ENCODE measurements at places on chromosomes 16 and 17.
A peak's percentile ranks its signal among the peaks of the same experiment; 100 is the strongest.

DNA sequence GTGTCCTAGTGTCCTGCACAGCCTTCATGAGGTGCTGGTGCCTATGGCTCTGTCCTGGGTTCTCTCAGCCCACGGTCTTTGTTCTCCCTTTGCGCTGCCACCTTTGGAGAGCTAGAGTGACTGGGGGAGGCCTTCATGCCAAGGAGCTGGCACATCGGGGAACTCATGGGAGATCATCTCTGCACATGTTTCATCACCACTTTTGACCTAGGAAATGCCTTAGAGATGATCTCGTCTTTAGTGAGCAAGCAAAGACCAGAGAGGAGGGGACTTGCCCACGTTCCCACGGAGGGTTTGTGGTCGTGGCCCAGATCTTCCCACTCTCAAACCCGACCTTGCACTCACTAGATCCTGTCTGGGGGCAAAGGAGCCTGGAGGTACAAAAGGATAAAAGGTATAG is 23.5 kb downstream of the TBX4 start:
- peak; percentile 7 for DNase-seq

- no peak for DNase-seq
These were observed 22.8 kb downstream of the KSR1 start for GRCh38 chr17:27478901-27479538.

GRCh38 chr17:68792042-68792685 is 163.0 kb downstream of the ABCA8 start:
- no peak for DNase-seq

- DNase-seq, result no peak
These were observed 78.9 kb upstream of the LHX1 start for GRCh38 chr17:36858119-36859002.

- peak; percentile 72 for DNase-seq
These were observed at the start of gene MT1A for GRCh38 chr16:56637814-56638750. Gene MT1A, plus strand, starts transcription at chr16:56638666. Its CDS starts 73 bp downstream, at chr16:56638739.

DNA sequence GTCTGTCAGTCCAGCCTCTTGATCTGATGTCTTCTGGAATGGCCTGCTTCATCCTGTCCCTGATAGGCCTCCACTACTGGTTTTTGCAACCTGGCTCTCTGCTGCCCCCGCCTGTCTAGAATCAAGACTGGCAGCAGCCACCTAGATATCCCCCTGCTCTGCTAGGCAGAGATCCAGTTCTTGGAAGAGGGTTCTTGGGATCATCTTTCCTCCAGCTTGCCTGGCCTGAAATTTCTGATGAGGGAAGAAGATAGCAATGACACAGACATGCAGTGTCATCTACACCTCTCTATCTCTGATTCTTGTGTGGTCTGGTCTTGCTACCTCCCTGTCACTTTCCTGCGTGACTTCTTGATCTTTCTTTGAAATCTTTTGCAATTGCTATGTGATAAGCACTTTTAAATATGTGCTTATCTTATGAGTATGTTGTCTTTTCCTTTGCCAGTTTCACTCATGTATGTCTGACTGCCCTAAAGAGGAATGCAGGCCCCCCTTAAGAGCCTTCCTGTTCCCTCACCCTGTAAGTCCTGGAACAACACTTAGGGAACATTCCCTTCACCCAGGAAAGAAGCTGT is 20.3 kb upstream of the NFATC3 start:
- peak; percentile 71 for DNase-seq

GRCh38 chr16:85354686-85355514 is 242.6 kb upstream of the CIBAR2 start:
- DNase-seq, result peak; percentile 76

GRCh38 chr16:66366433-66367299 is at the start of gene CDH5:
Gene CDH5, plus strand, starts transcription at chr16:66366691. Its CDS starts 12,647 bp downstream, at chr16:66379338.
- peak; percentile 88 for DNase-seq

GRCh38 chr16:88069397-88070168 is 118.3 kb downstream of the BANP start:
- DNase-seq, result no peak

DNA sequence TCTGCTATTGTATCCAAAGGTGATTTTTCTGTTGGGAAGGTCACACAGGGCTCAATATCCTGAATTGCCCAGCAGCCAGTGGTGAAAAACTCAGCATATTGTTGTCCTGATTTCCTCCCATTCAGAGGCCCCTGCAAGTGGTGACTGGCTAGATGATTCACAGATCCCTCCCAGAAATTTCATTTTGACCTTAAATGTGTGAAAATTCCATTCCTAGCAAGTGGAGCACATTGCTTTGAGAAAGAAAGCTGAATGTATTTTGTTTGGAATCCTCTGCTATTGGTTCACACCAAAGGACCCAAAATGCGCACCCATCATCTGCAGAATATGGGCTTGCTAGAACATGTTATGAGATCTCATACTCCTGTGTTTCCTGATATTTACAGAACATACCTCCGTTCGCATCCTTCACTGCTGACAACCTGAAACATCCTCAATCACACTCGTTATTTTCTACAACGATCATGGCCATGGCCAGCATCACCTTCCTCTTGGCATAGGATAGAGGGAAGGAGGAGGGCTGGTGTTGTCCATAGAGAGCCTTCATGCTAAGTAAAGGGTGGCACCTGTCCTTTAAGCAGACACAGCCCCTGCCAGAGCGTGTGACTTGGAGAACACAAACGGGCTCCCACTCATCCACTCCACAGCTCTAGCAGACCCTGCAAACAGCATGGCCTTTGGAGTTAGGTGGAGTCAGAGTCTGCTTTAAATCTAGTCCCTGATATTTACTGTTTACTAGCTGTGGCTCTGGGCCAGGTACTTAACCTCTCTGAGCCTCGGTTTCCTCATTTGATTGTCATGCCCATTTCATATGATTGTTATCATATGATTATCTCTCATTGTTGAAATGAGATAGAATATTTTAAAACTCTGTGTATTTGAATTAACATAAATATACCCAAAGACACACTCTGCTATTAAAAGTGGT is 30.4 kb upstream of the NFAT5 start:
- DNase-seq, result no peak

- DNase-seq, result no peak
These were observed 3.2 kb downstream of the SLC12A3 start for GRCh38 chr16:56868175-56868574.

- DNase-seq, result no peak
These were observed 52.9 kb downstream of the ABAT start for GRCh38 chr16:8727131-8727806.

DNA sequence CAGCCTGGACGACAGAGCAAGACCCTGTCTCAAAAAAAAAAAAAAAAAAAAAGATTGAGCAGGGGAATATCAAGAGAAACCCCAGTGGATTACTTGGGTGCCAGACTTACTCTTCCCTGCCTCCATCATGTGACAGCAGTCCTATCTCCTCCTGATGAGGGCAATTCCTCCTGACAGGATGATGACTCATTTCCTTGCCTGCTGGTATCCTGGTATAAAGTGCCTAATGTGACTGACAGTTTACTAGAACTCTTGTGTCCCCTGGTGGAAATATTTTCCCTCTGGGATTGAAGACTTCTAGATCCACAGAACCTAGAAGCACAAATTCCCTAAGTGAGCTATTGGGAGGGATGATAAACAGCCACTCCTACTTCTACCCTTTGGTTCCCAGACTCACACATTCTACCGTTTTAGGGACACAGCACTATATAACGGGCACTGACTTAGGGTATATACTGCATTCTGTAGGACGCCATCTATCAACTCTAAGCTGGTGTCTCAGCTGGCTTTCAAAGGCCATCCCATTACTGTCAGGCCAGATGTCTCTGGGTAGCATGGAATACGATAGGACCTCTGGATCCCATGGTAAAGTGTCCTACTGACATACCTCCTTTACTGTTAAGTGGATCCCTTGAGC is 114.6 kb upstream of the MED13 start:
- DNase-seq, result no peak

- peak; percentile 73 for DNase-seq
These were observed 58.0 kb upstream of the GSE1 start for GRCh38 chr16:85554889-85555718.

GRCh38 chr16:46871597-46871996 is 12.6 kb upstream of the GPT2 start:
- DNase-seq, result no peak

GRCh38 chr16:66596986-66597848 is 7.3 kb upstream of the CMTM3 start:
- DNase-seq, result no peak

GRCh38 chr16:4607841-4608703 is 6.6 kb downstream of the UBALD1 start:
- no peak for DNase-seq

DNA sequence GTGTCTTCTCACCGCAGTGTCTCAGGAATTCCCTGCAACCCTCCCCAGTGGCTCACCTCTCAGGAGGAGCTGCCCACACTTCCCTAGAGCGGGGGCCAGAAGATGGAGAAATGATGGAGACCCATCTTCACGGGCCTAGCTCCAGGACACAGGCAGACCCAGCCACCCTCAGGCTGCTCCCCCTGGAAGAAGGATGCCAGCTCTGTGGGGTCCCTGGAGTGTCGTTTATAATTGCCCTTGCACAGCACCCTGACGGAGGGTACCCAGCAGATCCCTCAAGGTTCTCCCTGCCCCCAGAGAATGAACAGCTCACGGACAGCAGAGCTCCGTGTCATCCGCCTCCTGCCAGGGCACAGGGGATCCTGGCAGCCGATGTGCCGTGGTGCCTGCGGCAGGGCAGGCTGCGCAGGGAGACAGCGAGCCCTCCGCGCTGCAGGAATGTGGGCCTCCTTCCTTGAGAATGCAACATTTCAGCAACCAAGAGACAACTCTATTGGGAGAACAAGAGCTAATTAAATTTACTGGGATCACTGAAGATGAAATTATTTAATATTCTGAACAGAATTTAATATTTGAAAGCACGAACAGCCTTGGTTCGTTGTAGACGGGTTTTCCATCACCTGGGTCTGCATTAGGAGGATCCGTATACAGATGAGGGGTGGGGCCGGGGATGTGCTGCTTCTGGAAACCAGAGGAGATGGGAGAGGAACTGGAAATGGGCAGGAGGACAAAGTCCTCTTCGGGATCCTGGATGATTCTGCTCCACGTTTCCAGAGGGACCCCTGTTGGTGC is 21.0 kb upstream of the RBFOX3 start:
- no peak for DNase-seq

DNA sequence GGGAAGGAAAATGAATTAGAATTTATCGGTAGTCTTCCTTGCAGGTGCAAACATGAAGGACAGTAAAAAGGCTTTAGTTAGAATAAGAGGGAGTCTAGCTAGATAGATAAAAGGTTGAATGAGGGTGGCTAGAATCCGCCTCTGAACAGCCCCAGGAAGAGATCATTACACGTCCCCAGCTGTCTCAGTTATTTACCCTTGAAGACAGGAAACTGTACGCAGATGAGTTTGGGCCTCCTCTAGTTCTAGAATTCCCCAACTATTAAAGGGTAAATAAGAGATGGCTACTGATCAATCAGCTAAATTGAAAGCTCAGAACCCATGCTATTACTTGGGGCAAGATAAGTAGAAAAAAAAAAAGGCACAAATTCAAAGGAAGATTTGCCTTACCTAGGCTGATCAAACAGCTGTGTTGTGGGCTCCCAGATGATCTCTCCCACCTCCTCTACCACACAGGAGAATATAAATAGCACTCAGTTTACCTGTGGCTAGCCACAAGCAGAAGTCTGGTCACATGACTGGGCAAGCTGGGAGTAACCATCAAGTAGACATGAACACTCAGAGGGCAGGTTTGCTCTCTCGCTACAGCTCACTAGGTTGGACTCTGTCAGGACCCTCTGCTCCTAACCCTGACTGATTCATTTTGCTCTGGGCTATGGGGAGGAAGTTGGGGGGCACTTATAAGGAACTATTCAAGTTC is 17.0 kb downstream of the FAM117A start:
- no peak for DNase-seq

- DNase-seq, result no peak
These were observed 719 bp upstream of the RNF227 start for GRCh38 chr17:7916808-7917207.

DNA sequence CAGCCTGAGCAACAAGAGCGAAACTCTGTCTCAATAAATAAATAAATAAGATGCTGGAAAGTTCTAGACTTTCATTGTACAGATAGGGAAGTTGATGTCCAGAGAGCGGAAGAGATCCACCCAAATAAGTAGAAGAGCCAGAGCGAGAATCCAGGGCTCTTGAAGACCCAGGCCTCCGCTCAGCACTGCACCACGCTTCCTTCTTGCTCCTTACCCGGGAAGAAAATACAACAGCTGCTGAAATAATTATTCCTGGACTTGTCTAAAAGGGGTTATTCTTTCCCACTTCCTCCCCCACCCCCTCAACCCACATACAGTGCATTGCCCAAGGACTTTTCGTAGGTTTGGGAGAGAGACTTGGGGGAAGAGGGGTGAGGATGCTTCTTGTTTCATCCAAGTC is 26.7 kb downstream of the CDK5RAP3 start:
- no peak for DNase-seq

GRCh38 chr16:30721167-30721566 is 22.2 kb downstream of the SRCAP start:
- DNase-seq, result no peak

- no peak for DNase-seq
These were observed 6.6 kb upstream of the RHOT2 start for GRCh38 chr16:661184-661821.

DNA sequence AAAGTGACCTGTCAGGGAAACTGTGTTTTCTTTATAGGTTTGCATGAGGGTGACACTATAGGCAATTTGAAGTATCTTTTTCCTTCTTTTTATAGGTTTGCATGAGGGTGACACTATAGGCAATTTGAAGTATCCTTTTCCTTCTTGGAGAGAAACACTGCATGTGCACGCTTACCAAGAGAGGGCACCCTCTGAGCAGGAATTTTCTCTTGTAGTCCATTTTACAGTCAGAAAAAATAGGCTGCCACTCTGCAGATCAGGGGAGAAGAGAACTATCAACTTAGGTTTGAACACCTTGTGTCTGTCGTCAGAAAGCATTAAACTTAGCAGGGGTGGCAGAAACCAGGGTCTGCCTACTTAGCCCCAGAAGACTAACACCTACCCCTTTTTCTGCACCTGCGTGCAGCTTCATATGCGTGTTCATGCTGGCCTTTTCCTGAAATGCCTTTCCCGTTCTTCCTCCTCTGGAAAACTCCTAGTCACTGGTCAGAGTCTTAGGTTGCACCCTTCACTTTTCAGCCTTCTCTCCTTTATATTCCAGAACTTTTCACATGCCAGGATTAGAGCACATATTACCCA is 16.4 kb upstream of the SMIM36 start:
- DNase-seq, result peak; percentile 64

DNA sequence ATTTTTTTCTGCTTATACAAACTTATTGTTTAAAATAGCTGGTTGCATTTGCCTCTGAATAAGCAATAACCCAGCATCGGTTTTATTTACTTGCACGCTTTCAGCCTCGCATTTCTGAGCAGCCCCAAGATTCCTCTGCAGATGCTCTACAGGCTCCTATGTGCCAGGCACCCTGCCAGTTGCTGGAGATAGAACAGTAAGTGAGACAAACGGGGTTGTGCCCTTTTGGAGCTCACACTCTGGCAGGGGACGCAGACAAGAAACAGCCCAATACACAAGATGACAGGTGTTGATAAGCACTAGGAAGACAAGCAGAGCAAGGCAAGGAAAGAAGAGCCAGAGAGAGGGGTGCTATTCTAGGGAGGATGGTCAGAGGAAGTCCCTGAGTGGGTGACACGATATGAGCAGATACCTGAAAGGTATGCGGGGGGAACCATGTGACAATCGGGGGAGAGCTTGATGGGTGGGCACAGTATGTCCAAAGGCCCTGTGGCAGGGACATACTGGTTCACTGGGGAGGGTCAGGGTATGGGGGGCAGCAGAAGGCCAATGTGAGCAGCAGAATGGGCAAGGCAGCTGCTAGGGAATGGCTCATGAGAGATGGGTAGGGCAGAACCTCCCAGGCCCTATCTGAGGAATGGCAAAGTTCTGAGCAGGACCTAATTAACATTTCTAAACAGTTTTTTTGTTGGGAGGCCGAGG is 18.7 kb upstream of the ADORA2B start:
- DNase-seq, result no peak
